SW 1271 (cell line): ENCODE measurements at places on chromosomes 6 and 20.

DNA sequence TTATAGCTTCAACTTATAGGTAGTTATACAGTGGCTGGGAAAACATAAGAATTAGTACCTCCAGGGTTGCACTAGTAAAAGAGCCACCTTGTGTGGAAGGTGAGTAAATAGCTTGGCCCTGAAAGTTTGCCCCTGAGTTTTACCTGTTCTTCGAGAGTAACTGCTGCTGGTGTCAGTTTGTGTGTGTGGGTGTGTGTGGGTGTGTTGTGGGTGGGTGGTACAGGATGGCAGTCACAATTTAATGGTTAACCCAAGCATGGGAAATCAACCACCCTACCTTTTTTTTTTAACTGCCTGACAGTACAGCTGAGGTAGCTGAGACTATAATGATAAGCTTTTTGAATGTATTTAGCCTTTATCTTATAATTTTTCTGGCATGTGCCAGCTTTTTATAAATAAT is 137.3 kb downstream of the STXBP5 start:
- DNase-seq: no peak

DNA sequence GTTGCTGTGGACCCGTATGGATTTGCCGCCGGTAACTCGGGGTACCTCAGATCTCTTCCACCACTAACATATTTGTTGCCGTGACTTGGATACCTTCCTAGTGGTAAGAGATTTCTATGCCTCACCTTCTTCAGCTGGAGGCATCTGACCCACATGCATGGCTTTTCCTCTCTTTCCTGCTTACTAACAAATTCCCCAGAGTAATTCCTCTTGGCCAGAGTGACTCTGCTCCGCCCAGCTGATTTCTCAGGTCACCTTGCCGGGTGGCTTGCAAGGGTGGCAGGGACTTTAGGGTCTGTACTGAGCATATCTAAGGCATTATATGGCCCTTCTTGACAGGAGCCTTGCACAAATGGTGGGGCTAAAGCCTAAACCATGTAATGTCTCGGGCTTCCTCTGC is 38.2 kb downstream of the FAM184A start:
- DNase-seq: no peak

- no peak for DNase-seq
Observed at GRCh38 chr6:132107896-132108295, 156.7 kb upstream of the CCN2 start.

DNA sequence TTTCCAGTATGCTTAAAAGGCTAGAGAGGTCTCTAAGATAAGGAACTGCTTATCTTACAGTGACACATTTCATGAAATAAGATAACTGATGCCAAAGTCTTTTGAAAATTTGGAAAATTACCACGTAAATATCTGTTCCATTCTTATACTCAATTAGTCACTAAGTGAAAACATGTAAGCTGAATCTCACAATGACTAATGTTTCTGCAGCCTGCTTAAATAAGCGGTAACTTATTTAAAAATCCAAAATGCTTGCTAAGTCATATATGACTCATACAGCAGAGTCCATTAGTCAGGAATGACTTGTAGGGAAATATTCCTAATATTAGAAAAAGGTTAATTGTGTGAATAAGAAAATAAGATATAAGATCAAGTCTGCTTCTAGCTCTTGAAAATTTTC is 27.8 kb upstream of the LGSN start:
- DNase-seq: peak; percentile 34

- DNase-seq: no peak
Observed at GRCh38 chr6:115551527-115551926, 509.2 kb downstream of the FRK start.

DNA sequence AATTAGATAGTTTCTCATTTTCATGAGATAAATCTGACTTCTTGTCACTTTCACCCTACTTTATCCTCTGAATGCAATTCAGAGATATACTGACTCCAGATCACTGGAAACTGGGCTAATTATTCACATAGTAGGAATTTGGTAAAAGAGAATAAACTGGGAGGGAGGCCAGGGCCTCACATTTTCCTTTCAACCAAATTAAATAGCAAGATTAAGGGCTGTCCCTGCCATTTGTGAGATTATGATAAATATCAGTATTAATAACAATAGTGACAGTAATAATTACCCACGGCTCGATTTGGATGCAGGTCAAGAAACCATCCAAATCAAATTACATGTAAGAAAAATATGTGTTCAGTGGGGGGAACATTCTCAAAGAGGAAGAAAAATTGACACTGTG is 140.5 kb downstream of the CD83 start:
- DNase-seq: no peak

DNA sequence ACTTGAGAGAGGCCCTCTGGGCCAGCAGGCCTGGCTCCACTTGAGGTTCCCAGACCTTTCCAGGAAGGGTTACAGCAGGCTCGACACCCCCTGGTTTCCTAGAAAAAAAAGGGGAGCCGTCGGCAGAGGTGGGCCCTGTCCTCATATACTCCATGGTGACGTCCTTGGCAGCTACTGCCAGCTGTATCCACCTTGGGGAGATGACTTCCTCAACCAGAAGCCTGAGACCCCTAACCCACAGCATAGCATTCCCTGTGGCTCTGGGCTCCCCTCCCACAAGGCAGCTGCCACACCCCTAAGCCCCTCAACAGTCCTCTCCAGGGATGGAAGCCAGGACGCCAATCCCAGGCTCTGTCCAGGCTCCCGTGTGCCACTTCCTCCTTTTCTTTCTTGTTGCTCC is 294.8 kb downstream of the CDC5L start:
- no peak for DNase-seq

DNA sequence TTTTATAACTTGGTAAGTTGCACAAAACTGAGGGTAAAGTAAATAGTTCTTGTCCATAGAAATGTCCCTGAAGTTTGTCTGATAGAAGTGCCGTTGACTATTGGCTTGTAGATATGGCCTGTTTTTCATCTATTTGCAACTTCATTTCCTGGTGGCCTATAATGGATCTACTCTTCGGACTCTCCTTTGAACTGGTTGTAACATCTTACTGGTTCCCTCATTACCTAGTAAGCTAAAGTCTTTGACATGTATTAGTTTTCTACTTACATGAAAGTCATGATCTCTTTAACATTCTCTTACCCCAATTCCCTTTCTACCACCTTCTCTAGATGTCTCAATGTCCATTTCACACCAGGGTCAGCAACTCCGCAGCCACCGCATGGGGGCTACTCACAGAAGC is 146.3 kb downstream of the GRM4 start:
- DNase-seq: no peak

- DNase-seq: no peak
Observed at GRCh38 chr6:52922161-52922560, 12.7 kb upstream of the GSTA3 start.

DNA sequence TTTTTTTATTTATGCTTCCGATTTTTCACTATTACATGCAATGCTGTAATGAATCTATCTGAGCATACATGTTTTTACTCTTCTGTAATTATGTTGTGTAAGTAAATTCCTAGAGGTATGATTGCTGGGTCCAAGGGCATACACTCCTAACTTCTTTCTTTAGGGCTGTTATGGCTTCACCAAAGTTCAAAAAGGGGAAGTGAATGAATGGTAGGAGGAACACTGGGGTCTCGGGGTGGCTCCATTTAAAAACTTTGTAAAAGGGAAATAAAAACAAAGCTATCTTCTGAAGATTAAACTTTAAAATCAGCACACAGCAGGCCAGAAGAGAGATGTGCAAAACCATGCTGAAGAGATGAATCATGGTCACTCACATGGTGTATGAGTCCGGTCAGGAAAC is 289.1 kb upstream of the SUPT3H start:
- DNase-seq: no peak

DNA sequence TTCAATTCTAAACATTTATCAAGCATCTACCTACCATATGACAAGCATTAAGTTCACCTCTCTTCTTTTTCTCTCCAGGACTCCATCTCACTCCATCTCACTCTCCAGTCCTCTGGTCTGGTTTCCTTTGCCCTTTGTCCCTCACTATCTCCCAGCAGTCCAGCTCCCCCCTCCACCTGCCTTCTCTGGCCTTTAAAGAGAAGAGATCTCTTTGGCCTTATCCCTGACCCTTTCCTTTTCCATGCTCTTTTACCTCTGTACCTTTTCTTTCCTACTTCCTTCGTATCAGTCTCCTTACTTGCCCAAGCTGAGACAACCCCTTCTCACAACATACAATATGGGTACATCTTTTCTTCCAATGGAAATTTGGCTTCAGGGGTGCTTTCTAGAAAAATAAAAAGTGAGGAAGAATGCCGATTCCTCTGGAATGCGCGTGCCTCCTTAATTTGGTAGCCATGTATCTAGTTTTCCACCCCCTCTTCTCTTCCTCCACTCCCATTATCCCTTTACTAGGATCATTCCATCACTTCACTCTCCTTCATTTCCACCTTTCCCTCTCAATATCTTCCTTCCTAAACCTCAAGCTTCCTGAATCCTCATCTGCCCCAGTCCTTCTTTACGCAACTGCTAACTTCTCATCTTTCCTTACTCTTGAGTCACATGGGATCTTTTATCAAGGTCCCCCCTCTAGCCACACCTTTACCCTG is 745 bp upstream of the AGPAT1 start:
- DNase-seq: no peak

DNA sequence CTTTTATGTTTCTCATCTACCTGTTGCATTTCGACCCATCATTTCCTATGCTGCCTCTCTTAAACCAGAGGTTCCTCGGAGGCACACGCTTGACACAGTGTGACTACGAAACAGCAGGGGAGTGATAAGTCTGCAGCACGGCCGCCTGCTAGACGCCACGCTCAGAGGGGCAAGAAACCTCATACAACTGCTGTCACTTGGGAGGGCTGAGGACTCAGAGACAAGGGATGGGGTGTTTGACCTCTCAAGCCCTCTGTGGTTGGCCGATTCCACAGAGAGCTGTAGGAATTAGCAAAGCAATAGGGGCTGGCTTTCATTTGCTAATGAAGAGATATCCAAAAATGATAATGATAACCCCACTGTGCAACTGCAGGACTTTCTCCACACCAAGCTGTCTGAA is 372.5 kb downstream of the ZFAND3 start:
- DNase-seq: no peak

- no peak for DNase-seq
Observed at GRCh38 chr6:64672131-64672530, 1034.9 kb downstream of the EYS start.

DNA sequence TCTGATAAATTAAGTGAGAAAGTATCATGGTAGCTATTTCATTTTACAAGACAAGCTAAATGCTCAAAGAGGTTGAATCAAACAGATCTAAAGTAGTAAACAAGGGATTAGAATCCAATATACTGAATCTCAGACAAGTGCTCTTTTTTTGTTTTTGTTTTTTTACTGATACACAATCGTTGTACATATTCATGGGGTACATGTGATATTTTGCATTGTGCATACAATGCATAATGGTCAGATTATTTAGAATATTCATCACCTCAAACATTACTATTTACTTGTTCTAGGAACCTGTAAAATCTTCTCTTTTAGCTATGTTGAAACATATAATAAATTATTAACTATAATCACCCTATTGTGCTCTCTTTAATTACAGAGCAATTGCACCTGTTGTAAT is 57.0 kb upstream of the HCRTR2 start:
- DNase-seq: no peak

DNA sequence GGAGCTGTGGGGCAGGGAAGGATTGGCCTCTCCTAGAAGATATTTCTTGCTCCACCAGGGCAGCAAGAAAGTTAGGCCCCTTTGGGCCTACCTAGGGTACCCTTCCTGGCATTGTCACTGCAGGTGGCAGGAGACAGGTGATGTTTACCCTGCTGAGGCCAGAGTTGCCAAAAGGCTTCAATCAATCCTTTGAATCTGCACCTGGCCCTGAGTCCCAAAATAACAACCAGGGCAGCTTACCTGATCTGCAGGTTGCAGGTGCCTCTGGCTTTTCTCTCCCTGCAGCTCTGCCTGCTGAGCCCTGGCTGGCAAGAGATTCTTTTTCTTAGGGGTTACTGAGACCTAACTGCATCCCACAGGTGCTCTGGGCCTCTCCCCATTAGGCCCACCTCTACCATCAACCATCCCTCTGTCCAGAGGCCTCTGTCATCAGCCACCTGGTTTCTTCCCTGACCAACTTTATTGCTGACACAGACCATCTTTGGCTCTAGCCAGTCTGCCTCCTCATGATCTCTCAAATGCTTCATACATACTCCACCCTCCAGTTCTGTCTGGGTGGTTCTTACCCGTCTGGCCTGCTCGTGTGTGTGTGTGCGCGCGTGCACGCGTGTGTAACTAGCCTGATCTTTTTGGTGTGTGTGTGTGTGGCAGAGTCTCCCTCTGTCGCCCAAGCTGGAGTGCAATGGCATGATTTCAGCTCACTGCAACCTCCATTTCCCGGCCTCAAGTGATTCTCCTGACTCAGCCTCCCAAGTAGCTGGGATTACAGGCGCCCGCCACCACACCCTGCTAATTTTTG is 13.7 kb downstream of the BCL2L1 start:
- DNase-seq: no peak

GRCh38 chr6:22638320-22638719 is 69.0 kb downstream of the HDGFL1 start:
- DNase-seq: no peak

DNA sequence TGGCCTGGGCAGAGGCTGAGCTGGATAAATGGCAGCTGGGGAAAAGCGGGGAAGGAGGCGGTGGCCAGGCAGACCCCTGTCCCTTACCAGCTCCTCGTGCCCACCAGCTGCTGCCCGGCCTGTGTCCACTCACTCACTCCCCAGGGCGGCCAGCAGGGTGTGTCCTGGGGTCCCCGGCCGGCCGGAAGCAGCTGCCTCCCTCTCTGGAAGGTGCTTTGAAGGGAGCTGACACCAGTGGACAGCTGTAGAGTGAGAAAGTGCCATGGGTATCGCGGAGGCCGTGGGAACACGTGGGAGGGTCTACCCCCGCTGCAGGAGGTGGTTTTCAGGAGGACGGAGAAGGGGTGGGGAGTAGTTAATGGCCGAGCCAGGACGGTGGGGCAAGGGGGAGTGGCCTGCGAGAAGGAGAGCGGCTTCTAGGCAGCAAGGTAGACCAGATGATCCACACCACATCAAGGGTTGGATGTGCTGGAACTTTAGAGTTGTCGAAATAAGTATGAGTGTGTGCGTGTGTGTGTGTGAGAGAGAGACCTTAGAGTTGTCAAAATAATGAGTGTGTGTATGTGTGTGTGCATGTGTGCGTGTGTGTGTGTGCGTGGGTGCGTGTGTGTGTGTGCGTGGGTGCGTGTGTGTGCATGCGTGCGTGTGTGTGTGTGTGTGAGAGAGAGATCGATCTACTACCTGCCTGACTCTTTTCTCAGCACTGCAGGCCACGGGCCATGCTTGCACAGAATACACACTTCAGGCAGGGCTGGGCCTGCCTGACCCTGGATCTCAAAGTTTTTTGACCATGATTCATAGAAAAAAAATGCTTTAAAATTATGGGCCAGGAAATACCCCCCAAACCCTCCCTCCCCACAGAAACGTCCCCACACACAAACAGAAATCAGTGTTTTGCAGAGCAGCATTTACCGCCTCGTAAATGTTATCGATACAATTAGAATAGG is 43.9 kb downstream of the CDH4 start:
- no peak for DNase-seq

DNA sequence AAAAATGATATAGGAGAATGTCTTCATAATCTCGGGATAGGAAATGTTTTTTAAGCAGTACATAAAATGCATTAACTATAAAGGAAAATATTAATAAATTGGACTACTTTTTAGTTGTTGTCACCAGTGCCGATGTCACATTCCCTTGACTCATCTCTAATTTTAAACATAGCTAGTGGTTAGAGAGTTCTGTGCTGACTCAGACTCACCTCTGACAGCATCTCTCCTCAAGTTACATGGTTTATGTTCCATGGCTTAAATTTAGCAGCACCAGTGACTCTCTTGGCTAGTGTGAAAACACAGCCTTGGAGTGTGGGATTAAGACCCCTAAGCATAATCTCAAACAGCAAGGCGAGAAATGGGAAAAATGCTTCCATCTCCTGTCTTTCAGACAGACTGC is 311.8 kb upstream of the MMS22L start:
- DNase-seq: no peak

- no peak for DNase-seq
Observed at GRCh38 chr20:37543828-37544227, 16.2 kb upstream of the BLCAP start.
